ENCODE measurements at places on chromosomes 4 and X. TPM values are rescaled to one million over a fixed set of nuclear protein-coding genes. Genes with fewer than 3 reads are reported as not detected.

IBSP gene
- total RNA-seq: not detected

FGFBP1 gene
- 61.9 TPM for total RNA-seq

GAGE13 gene
- not detected for total RNA-seq

TSPAN7 gene
- 38.5 TPM for total RNA-seq

SHROOM4 gene
- 10.1 TPM for total RNA-seq

SRPX gene
- 118 TPM for total RNA-seq

USP26 gene
- total RNA-seq: not detected

HSFX2 gene
- not detected for total RNA-seq

GSX2 gene
- total RNA-seq: not detected

DDIT4L gene
- 5.4 TPM for total RNA-seq

RTL3 gene
- total RNA-seq: not detected

NUDT10 gene
- total RNA-seq: 15.5 TPM

HTR2C gene
- total RNA-seq: 1.7 TPM

PRR32 gene
- total RNA-seq: not detected

VCX3B gene
- not detected for total RNA-seq

ZNF280C gene
- 4.2 TPM for total RNA-seq

HMGN5 gene
- total RNA-seq: 0.98 TPM

FGFBP2 gene
- 2.9 TPM for total RNA-seq

UGT2B7 gene
- not detected for total RNA-seq

PLP2 gene
- total RNA-seq: 81.3 TPM

ARL9 gene
- not detected for total RNA-seq

AFP gene
- not detected for total RNA-seq

KDR gene
- total RNA-seq: 19.4 TPM

DYNLT3 gene
- total RNA-seq: 18.7 TPM

AGA gene
- 26.3 TPM for total RNA-seq

WDR17 gene
- total RNA-seq: 2.0 TPM

SSX3 gene
- total RNA-seq: not detected

FHDC1 gene
- 6.4 TPM for total RNA-seq

MID1 gene
- total RNA-seq: 16.2 TPM

BCLAF3 gene
- total RNA-seq: 11.8 TPM

SPANXB1 gene
- not detected for total RNA-seq

MID1IP1 gene
- 48.9 TPM for total RNA-seq

FMR1NB gene
- not detected for total RNA-seq

ABLIM2 gene
- 15.5 TPM for total RNA-seq

TLR3 gene
- total RNA-seq: 10.6 TPM

ENAM gene
- total RNA-seq: not detected

NRK gene
- total RNA-seq: 0.49 TPM

SMIM10L2A gene
- 1.5 TPM for total RNA-seq

ATP5ME gene
- total RNA-seq: 181 TPM

CT45A1 gene
- not detected for total RNA-seq

SERTM2 gene
- total RNA-seq: 28.2 TPM

TRIML2 gene
- total RNA-seq: not detected

PCDH18 gene
- 32.9 TPM for total RNA-seq

ADGRG4 gene
- total RNA-seq: 0.25 TPM

LDOC1 gene
- total RNA-seq: 10.6 TPM

NDP gene
- 3.7 TPM for total RNA-seq

HTN1 gene
- total RNA-seq: not detected

TKTL2 gene
- not detected for total RNA-seq

WDR1 gene
- total RNA-seq: 159 TPM

ABRAXAS1 gene
- total RNA-seq: 11.5 TPM

PITX2 gene
- 6.6 TPM for total RNA-seq

PDZD4 gene
- total RNA-seq: 10.3 TPM

All from vagina (tissue), 2 donors.